Cardiac fibroblast (primary cell): ENCODE measurements at places on chromosomes 1 and 21.
A peak's percentile ranks its signal among the peaks of the same experiment; 100 is the strongest.

- no peak for DNase-seq
Measured at GRCh38 chr1:245201201-245201600, 46.4 kb downstream of the KIF26B start.

DNA sequence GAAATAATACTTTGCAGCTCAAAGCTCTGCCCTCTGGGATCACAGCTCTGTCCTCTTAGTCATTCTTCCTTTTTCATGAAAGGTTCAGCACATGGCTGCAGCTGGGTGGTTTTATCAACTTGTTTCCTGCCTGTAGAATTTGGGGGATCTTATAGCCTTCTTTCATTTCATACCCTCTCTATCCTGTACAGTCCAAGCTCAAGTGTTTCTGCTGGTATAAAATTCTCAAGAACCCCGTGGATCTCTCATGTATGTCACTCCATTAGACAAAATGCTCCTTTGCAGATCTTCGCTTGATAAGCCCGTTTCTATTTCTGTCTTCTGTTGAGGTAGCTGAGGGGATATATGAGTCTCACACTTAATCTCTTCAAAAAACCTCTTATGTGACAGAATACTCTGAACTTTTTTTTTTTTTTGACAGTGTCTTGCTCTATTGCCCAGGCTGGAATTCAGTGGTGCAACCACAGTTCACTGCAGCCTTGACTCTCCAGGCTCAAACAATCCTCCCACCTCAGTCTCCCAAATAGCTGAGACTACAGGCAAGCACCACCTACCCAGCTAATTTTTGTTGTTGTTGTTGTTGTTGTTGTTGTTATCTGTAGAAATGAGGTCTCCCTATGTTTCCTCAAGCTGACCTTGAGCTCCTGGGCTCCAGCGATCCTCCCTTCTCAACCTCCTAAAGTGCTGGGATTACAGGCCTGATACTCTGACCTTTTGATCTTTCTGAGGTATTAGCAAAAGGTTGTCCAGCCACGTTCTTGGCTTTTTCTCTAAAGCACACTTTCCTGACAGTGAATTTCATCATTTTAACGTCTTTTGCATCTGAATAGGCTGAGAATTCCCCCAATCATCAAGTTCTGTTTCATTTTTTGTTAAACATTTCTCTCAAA lies 24.6 kb upstream of the COL9A2 start:
- no peak for DNase-seq

GRCh38 chr1:30335389-30335996 lies 387.9 kb downstream of the MATN1 start:
- no peak for DNase-seq

DNA sequence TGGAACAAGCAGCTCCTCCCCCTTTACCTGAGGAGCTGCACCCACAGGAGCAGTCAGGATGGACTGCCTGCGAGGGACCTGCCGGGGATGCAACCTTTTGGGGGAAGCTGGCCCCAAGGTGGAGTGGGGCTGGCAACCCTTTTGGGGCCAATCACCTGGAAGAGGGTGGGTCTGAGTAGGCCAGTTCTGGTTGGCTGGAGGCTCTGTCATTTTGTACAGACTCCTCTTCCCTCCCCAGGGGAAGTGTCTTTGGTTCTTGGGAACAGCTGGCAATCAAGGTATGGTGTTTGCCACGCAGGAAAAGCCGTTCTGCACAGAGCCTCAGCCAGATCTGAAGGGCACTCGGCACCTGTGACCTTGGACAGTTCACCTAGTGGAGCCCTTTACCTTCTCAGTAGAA lies 280 bp upstream of the A3GALT2 start:
- DNase-seq = no peak

DNA sequence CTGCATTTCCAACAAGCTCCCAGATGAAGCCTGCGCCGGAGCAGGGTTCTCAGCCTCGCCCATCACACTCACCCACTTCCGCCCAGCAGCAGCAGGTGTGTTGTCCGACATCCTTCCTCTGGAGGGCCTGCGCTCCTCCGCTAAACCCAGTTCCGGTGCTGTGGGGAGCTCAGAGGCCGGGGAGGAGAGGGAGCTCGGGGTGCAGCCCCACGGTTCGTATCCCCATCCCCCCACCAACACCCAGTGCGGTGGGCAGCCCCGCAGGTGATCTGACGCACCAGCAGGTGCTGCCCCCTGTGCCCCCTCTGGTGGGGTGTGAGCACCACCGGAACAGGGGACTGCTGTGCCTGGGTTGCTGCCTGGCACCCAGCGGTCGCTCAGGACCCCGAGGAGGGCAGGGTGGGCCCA lies 3.4 kb upstream of the PEX10 start:
- DNase-seq = no peak

GRCh38 chr1:27132624-27133023 lies 22.3 kb downstream of the SLC9A1 start:
- DNase-seq = no peak

DNA sequence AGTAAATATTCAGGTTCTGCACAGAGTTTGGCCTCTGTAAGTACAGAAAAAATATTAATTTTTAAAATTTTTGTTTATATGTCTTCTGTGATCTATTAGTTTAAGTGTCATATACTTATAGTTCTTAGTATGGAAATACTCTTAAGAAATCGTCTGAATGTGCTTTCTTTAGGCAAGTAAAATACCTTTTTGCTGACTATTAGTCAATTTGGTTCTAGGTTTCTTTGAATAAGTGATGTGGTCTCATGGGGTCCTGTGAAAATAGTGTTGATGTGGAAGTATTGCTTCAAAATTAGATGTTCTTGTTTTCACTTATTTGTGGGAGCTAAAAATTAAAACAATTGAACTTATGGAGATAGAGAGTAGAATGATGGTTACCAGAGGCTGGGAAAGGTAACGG lies 23.9 kb downstream of the MIGA1 start:
- no peak for DNase-seq

DNA sequence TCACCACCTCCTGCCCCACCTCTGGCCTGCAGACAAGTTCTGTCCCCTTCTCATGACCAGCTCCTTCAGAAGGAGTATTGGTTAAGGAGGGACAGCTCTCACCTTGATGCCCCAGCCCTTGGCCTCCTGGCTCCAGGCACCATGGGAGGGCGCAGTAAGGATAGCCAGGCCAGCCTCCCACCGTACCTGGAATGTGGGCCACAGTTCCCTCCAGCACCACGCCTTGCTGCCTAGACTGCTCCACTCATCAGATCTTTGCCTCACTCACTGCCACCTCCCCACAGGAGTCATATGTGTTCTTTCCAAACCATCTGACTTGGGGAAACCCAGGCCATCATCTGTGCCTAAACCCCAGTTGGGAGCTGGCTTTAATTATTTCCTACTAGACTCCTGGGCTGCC lies 97.0 kb downstream of the CCDC185 start:
- no peak for DNase-seq

GRCh38 chr1:147581459-147581858 lies 40.2 kb downstream of the BCL9 start:
- no peak for DNase-seq

- peak; percentile 89 for DNase-seq
Measured at GRCh38 chr1:201850053-201850397, 21.1 kb downstream of the IPO9 start.

- DNase-seq = peak; percentile 26
Measured at GRCh38 chr21:31203431-31204054, 140.5 kb downstream of the TIAM1 start.

DNA sequence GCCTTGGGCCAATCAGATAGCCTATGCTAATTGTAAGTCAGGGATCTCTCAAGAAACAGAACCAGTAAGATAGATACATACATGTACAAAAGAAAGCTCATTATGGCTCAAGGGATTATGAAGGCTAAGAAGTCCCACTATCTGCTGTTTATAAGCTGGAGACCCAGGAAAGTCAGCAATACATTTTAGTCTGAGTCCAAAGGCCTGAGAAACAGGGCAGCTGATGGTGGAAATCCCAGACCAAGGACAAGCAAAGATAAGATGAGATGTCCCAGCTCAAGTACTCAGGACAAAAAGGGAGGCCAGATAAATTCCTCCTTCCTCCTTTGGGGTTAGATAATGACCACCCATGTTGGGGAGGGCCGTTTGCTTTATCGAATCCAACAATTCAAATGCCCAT lies 269.9 kb downstream of the AJAP1 start:
- DNase-seq = no peak

DNA sequence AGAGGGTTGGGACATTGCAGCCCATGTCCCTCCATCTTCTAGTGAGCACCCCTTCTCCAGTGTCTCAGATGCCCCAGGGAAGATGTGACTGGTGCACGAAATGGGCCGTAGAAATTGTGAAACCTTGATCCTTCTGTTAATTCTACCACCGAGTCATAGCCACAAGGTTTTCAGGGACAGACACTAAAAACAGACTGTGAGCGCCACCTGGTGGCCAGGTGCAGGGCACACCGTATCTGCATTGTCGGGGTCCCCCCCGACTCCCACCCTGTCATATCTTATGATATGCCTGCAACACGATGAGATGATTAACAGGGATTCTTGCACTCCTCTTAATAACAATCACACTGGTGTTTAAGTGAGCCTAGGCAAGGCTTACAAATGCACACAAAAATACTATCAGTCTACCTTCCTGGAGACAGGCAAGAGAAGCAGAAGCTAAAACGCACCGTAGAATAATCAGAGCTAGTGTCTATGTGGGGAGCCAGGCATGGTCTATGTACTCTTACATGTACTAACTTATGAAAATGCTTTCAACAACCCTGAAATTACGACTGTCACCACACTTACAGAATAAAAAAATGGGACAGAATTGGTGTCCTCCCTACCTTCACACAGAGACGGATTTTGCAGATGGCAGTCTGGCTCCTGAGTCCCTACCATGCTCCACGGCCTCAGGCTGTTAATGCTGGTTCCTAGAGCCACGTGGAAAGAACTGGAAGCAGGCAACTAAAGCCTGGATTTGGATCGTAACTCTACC lies 57.9 kb downstream of the FHAD1 start:
- DNase-seq = peak; percentile 42

GRCh38 chr1:96519851-96520578 lies 201.6 kb upstream of the PTBP2 start:
- DNase-seq = no peak

GRCh38 chr1:47809301-47810084 lies 187.7 kb downstream of the TRABD2B start:
- DNase-seq = no peak

- peak; percentile 35 for DNase-seq
Measured at GRCh38 chr21:44354001-44354405, 582 bp downstream of the TRPM2 start.

- DNase-seq = peak; percentile 42
Measured at GRCh38 chr1:98962156-98962555, 42.5 kb downstream of the PLPPR5 start.

DNA sequence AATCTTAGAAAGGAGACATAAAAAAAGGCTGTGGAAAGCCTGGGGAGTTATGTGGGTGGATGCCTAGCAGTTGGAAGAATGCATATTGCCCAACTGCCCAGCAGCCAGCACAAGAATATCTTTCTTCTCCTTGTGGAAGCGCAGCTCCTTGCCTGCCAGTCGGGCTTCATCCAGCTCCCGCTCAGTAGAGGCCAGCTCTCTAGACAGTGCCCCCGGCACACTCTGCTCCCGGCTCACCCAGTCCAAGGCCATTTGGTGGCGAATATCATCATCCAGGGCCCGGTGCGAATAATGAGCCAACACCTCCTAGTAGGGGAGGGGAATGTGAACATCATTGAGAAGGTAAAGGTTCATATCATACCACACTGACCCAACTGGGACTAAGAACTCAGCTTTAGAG lies 9.0 kb upstream of the RBM8A start:
- no peak for DNase-seq

GRCh38 chr1:184941735-184942134 lies 32.6 kb downstream of the NIBAN1 start:
- no peak for DNase-seq

DNA sequence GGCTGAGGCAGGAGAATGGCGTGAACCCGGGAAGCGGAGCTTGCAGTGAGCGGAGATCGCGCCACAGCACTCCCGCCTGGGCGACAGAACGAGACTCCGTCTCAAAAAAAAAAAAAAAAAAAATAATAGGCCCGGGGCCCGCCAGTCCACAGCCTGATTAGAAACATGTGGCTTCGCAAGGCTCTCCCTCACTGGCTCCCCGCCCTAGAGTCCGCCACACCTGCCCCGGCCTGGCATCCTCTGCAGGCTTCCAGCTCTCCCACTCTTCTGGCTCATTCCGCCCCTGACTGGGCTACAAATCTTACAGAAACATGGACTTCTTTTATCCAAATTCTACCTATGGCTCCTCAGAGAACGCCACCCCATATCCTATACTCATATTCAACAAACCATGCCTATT lies 32.4 kb downstream of the PGBD5 start:
- DNase-seq = no peak

DNA sequence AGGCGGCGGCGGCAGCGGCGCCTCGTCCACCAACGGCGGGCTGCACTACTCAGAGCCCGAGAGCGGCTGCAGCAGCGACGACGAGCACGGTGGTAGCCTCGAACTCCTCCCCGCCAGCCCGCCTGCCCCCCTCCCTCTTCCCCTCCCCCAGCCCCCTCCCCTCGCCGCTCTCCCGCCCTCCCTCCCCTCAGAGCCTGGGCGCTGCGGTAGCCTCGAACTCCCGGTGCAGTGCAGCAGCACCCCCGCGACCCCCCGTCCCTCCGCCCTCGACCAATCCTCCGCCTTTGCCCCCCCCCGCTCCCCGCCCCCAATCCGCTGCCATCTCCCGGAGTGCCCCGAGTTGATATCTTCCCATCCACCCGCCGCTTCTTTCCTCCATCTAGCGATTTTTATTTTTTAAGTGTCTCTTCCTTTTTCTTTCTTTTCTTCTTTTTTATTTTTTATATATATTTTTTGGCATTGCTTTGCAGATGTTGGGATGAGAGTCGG lies 516 bp downstream of the RCOR3 start:
- peak; percentile 78 for DNase-seq

DNA sequence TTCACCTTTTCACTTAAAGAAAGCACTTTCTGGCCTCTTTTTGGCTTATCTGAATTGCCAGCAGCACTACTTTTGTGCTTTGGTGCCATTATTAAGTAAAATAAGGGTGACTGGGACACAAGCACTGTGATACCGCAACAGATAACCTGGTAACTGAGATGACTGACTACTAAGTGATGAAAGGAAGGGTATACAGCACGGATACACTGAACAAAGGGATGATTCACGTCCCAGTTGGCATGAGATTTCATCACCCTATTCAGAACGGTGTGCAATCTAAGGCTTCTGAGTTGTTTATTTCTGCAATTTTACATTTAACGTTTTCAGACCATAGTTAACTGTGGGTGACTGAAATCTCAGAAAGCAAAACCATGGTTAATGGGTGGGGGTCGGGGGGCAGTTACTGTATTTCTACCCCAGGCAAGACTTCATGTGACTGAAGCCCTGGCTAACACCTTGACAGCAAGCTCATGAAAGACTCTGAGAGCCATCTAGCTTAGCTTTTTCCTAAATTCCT lies 102.8 kb downstream of the CLIC6 start:
- DNase-seq = peak; percentile 55

DNA sequence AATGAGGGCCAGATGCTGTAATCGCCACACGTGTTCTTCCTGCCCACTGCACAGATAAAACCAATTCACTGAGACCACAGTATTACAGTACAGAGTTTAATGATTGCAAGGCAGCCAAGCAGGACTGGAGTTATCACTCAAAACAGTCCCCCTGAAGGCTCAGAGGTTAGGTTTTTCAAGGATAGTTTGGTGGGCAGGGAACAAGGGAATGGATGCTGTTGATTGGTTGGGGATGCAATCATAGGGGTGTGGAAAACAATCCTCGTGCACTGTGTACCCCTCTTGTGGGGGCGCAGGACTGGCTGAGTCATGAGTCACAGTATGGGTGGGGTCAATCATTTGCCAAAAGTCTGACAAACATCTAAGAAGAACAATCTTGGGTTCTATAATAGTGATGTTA lies 12.4 kb upstream of the USP1 start:
- peak; percentile 19 for DNase-seq
